ENCODE measurements at places on chromosomes 5 and 9. TPM values are rescaled to one million over a fixed set of nuclear protein-coding genes. Genes with fewer than 3 reads are reported as not detected.

Gene CCDC192
- total RNA-seq = not detected

Gene VLDLR
- 127 TPM for total RNA-seq

Gene FOXD4L5
- 0.11 TPM for total RNA-seq

Gene CEMIP2
- total RNA-seq = 11.2 TPM

Gene ZNF169
- total RNA-seq = 2.8 TPM

Gene FOXD4
- total RNA-seq = not detected

Gene LIX1
- total RNA-seq = not detected

Gene ANKRD34B
- not detected for total RNA-seq

Gene DBH
- total RNA-seq = not detected

Gene GABRB2
- total RNA-seq = 0.22 TPM

Gene TXNDC8
- total RNA-seq = not detected

Gene INSL6
- not detected for total RNA-seq

Gene CCL21
- total RNA-seq = 30.1 TPM

Gene RGS7BP
- total RNA-seq = 1.7 TPM

DNA sequence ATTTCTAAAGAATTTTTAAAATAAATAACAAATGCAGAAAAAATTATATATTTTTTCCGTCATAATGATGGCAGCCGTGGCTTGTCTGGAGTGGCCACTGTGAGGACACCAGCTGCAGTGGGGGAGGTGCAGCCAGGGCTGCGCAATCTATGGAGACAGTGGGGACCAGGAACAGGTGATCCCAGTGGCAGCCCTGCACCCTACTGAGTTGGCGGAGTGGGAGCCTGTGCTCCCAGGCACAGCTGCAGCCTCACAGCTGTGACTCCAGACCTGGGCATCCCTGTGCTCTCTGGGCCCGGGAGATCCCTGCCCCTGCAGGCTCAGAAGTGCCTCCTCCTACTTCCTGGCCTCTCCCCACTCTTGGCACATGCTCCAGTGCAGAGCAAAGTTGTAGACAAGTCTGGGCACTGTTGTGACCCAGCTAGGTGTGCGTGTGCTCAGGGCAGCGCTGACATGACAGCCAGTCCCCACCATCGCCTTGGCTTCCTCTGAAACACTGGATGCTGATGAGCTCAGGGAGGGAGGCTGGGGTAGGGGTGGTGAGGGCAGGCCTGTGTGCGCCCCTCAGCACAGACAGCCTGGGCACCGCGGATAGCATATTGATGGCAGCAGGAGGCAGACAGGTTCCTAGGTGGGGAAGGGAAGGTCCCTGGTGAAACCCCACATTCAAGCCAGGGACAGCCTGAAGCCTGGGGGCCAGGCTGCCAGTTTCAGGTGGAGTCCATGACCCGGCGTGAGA, 96.0 kb upstream of the PRR16 start:
- no peak for DNase-seq

DNA sequence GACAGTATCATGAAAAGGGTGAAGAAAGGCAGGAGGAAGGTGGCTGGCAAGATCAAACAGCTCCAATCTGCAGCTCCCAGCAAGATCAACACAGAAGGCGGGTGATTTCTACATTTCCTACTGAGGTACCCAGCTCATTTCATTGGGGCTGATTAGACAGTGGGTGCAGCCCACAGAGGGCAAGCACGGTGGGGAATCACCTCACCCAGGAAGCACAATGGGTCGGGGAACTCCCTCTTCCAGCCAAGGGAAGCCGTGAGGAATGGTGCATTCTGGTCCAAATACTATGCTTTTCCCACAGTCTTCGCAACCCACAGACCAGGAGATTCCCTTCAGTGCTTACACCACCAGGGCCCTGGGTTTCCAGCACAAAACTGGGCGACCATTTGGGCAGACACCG, 66.8 kb downstream of the CAMSAP1 start:
- peak; percentile 50 for DNase-seq

GRCh38 chr9:120755810-120756434, 37.3 kb downstream of the FBXW2 start:
- no peak for DNase-seq

GRCh38 chr9:25003686-25004085, 458.0 kb upstream of the IZUMO3 start:
- DNase-seq = no peak

GRCh38 chr9:85298499-85298898, 443.3 kb downstream of the AGTPBP1 start:
- DNase-seq = no peak

GRCh38 chr9:120873512-120873911, 3.5 kb downstream of the PHF19 start:
- no peak for DNase-seq

DNA sequence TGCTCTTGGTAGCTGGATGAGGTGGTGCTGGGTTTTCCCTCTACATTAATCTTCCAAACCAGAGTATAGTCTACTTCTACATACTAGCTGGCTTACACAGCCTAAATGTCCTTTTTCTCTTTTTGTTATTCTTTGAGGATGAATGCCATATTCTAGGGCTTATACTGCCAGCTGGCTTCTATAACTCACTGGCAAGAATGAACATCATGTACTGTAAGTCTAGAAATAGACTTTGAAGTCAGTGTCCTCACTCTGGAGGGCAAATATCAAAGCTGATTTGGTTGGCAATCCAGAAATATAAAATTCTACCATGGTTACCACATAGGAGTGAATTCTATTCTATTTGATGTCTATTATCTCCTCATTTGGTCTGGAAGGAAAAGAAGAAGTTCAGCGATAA, 251.7 kb upstream of the TYRP1 start:
- no peak for DNase-seq

GRCh38 chr9:100455470-100455869, 17.5 kb upstream of the TMEFF1 start:
- no peak for DNase-seq

DNA sequence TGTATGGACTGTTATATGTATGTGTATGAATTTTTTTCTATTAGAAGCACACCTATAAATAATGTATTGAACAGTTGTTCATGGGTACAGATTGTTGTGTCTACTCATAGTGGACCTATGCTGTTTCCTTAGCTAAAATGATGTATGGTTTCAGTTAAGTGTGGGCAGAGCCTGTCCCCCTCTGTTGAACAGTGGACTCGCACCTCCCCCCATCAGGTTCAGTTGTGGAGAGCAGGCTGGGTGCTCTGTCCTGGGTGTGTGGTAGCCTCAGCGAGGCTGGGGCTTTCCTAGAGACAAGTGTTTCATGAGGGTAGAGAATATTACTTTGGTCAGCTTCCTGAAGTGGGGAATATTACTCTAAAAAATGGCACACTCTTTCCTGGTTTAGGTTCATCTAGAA, 47.4 kb upstream of the LRRTM2 start:
- DNase-seq = no peak

- DNase-seq = no peak
Observed at GRCh38 chr5:7828269-7828668, 22.7 kb downstream of the CFAP90 start.

DNA sequence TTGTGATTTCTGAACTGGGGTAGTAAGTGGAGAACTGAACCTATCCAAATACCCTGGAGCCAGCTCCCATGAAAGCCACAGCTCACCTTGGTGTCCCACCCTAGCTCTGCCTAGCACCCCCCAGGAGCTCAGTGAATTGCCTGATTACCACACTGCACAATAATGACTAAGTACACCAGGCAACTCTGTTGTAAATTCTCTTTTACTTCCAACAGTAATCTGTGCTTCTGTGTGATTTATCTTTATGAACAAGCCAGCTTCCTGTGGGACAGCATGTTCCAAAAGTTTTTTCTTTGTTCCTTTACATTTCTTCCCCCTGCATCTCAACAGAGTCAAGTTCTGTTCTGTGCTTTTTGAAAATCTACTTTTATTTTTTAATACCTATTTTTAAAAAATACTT, 22.1 kb upstream of the GRPEL2 start:
- DNase-seq = no peak

- peak; percentile 57 for DNase-seq
Observed at GRCh38 chr9:93898502-93899426, 56.4 kb downstream of the BARX1 start.

DNA sequence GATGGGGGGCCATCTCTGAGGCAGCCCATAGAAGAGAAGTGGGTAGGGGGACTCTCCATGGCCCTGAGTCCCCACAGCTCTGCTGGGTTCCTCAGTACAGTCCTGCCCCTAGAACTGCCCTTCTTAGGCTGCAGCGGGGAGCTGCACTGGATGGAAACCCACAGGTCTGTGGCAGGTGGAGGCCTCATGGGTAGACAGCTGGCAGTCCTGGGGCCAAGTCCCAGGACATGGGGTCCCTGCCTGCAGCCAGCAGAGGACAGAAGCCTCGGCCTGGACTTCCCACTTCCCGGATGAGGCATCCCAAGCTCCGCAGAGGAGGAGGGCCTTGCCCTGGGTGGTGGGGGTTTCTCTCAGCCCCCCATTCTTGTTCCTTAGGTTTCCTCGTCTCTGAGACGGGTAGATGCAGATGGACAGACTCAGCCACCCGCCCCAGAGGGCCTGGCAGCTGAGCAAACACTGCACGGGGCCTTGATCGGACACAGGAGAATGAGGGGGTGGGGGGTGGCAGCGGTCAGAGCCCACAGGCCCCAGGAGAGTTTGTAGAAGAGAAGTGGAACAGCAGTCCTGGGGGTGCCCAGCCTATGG, 153.8 kb downstream of the C9orf50 start:
- no peak for DNase-seq

DNA sequence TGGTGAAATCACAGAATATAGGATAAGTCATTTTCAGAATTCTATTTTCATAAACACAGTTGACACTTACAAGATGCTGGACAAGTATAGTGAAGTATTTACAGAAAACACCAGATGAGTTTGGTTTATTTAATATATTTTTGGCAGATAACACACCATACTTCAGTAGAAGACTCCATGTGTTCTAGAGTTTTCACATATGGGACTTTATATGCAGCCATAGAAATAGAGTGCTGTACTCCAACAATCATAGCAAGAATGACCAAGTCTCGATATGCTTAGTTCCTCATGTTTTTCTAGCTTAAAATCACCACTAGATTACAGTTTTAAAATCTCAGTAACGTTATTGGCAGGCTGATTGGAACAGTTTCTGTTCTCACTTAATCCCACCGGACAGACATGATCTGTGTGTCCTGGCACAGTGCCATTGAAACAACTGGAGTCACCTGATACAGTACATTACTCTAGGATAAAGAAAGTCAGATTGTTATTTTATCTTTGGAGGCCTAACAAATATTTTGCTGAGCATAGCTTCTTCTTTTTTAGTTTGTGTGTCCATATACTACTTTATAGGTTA, 45.8 kb upstream of the ERBIN start:
- no peak for DNase-seq

DNA sequence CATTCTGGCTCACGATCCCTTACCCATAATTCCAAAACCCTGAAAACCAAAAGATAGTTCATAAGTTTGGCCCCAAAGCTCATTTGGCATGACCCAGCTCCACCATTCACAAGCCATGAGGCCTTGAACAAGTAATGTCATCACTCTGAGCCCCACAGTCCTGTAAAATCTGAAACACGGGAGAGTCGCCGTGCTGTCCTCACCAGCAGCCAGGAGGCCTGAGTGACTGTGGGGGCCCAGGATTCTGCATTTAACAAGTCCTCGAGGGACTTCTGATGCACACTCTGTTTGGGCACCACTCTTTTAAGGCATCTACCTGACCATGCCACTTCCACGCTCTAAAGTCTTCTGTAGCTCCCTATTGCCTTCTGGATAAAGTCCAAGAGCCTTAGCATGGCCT, 40.8 kb downstream of the DUSP1 start:
- DNase-seq = no peak

GRCh38 chr9:111350556-111350955, 20.5 kb upstream of the OR2K2 start:
- no peak for DNase-seq

DNA sequence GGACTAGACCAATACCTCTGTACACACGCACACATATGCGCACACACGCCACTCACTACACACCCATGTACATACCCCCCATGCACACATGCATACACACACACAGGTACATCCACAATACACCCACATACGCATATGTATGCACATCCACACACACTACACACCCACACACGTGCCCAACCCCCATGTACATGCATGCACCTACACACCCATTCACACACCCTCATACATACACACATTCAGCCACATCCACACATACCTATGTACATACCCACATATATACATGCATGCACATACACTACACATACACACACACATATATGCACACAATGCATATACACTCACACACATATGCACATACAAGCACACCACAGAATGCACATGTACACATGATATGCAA, 107.1 kb downstream of the GADD45G start:
- DNase-seq = no peak

DNA sequence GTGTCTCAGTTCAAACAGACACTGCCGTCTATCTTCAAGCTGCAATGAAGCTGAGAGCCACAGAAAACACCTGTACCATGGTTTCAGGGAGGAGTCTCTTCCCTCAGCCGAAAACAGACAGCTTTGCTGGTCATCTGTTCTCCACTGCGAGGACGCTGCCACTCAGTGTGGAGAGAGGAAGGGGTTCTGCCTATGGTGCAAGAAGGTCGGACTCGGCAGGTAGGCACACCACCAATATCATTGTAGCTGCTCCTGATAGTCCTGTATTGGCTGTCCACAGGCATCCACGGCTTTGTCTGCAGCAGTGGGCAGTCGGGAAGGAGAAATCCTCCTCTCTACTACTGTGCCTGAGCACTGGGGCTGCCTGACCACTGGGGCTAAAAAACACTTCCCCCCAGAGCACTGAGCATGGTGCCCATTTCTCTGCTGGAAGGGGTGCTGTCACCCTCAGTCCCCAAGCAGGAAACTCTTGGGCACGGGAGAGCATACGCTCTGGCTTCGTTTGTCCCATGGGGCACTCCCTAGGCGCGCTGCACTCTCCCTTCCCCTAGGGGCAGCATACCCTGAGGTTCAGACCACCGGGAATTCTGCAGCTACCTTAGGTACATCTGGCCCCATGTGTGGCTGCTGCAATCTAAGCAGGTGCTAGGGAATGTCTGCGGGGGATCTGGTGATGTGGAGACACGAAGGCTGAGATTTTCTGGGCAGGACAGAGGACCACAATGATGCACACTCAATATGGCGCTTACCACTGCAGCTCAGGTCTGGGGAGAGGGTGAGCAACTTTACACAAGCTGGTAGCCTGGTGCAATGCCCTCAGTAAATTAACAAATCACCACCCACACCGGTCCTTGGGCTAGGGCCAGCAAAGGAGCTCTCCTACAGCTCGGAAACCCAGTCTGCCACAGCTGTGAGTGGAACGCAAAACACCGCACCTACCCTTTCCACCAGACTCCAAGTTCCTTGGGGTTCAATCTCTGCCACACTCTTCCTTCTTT, 880.9 kb upstream of the SEMA6A start:
- no peak for DNase-seq

- DNase-seq = no peak
Observed at GRCh38 chr5:43005031-43005430, 35.1 kb downstream of the ANXA2R start.

GRCh38 chr9:125538092-125538473, 168.9 kb downstream of the MAPKAP1 start:
- no peak for DNase-seq

- no peak for DNase-seq
Observed at GRCh38 chr5:154758493-154758892, 3.3 kb downstream of the LARP1 start.

GRCh38 chr9:93098236-93098946, 2.4 kb downstream of the CARD19 start:
- DNase-seq = peak; percentile 95
